Ovary (tissue), 10 donors: ENCODE measurements at places on chromosomes 2 and 18.
A peak's percentile ranks its signal among the peaks of the same experiment; 100 is the strongest.

DNA sequence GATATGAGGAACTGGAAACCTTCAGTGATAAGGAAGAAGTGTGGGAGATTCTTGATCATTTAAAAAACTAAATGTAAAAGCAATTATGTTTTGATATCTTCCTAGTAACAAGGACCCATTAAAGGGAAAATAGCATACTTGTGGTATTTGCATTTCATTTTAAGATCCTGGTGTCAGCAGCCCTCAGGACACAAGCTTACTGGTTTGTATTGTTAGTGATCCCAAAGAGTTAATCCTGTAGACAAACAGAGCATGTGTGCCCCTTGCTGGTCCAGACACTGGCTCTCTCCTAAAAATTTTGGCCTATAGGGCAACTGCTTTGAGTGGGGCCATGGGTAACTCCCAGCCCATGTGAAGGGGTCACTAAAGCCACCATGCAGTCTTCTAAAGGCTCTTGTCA, 101.1 kb upstream of the TFCP2L1 start:
- H3K4me3 ChIP-seq: no peak overlapping the region
- H3K36me3 ChIP-seq: no peaks in the 10 kb centered on the region
- peaks cover 6% of the 10 kb centered on the region for H3K4me1 ChIP-seq
- no peak for DNase-seq

GRCh38 chr2:191228861-191229260, 16.3 kb upstream of the MYO1B start:
- peaks cover 2% of the 10 kb centered on the region for H3K4me1 ChIP-seq
- no peak for DNase-seq
- H3K36me3 ChIP-seq: no peaks in the 10 kb centered on the region
- no peaks in the 10 kb centered on the region for H3K27me3 ChIP-seq
- H3K27ac ChIP-seq: no peak overlapping the region
- H3K4me3 ChIP-seq: no peak overlapping the region

DNA sequence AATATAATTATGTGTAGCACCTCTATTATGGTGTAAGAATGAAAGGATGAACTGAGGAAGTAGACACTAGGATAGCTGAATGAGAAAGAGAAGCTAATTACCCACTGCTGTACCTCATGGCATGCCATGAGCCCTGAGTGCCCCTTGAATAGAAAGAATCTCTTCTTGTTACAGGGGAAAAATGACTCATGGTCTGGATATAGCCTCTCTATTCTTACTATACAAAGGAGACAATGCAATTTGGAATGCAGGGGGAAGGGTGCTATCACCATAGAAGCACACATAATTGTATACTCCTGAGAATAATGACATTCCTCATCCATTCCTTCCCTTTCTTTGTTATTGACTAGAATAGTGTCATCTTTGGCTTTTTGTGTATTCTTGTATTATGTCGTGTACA, 385.2 kb downstream of the CDH7 start:
- no peak overlapping the region for H3K27ac ChIP-seq
- H3K27me3 ChIP-seq: no peaks in the 10 kb centered on the region
- no peak for DNase-seq

DNA sequence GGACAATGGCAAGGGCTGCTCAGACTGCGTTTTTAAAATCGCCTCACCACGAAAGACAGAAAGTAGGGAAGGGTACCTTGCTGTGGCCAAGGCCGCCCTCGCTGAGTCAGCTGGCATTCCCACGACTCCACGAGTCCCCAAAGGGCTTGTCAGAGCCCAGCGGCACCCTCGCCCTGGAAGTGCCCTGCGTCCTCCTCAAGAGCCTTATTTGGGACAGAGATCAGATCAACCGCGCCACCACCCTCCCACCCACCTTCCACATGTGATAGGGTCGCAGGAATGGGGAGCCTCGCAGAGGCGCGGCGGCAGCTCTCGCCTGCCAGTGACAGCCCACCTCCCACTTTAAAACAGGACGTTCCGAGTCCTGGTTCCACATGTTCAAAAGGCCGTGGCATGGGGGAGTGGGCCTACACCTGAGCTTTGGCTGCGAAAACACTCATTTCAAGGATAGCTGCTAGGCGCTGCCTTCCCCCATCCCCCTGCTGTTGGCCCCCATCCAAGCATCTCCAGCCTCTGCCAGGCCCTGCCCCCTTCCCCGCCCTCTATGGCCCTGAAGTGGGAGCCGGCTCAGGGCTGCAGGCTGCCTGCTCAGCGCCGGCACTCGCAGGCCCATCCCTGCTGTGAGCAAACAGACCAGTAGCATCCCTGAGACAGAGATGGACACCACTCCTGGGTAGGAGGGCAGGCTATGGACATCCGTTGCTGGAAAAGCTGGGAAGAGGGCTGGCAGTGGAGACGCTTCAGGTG, 38.1 kb upstream of the ARHGEF4 start:
- H3K4me1 ChIP-seq: peaks cover 3% of the 10 kb centered on the region
- H3K27ac ChIP-seq: peak overlapping the region; percentile 87
- no peaks in the 10 kb centered on the region for H3K27me3 ChIP-seq
- peak overlapping the region; percentile 72 for H3K4me3 ChIP-seq
- peak; percentile 65 for DNase-seq

- H3K27me3 ChIP-seq: no peaks in the 10 kb centered on the region
- no peaks in the 10 kb centered on the region for H3K36me3 ChIP-seq
- H3K4me3 ChIP-seq: no peak overlapping the region
Observed at GRCh38 chr2:181573140-181573736, 83.7 kb downstream of the CERKL start.

GRCh38 chr2:26598336-26598995, 42.7 kb downstream of the CIB4 start:
- H3K4me3 ChIP-seq: no peak overlapping the region
- H3K36me3 ChIP-seq: no peaks in the 10 kb centered on the region
- no peak for DNase-seq
- H3K27ac ChIP-seq: no peak overlapping the region
- H3K4me1 ChIP-seq: no peaks in the 10 kb centered on the region

GRCh38 chr18:51135364-51135763, 62.1 kb downstream of the MEX3C start:
- H3K4me3 ChIP-seq: no peak overlapping the region
- H3K36me3 ChIP-seq: no peaks in the 10 kb centered on the region
- no peaks in the 10 kb centered on the region for H3K27me3 ChIP-seq
- no peaks in the 10 kb centered on the region for H3K4me1 ChIP-seq

GRCh38 chr2:137964066-137964858, at the start of gene HNMT:
HNMT (plus strand) TSS chr2:137964473; CDS start chr2:137964492, 19 bp downstream.
- no peaks in the 10 kb centered on the region for H3K36me3 ChIP-seq
- H3K4me3 ChIP-seq: peak within 1 kb of the TSS; percentile 49
- peak; percentile 55 for DNase-seq
- H3K27ac ChIP-seq: peak within 1 kb of the TSS; percentile 50
- no peaks in the 10 kb centered on the region for H3K27me3 ChIP-seq

DNA sequence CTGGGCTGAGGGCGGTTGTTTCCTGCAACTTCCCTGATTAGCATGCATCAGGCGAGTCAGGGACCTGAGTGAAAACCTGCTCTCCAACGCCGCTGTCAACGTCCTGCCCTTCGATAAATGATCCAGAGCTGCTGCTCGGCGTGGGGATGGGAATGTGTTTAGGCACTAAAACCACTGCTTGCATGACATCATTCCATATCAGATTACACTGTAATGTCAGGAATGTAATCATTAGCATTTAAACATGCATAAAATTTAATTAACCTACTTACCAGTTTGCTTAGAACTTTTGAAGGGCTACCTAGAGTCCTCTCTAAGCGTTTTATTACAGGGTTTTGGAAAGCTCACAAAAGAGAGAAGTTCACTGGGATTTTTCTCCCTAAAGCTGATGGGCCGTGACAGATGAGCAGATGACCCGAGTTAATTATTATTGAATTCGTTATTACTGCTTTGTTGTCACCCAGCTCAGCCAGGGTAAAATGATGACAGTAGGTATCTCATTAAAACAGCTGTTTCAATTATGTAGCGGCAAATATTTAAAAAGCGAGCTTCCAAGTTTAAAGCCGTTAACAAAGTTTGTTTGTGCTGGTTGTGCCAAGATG, 685.6 kb upstream of the SALL3 start:
- no peaks in the 10 kb centered on the region for H3K36me3 ChIP-seq
- no peak overlapping the region for H3K27ac ChIP-seq
- no peak for DNase-seq
- no peaks in the 10 kb centered on the region for H3K27me3 ChIP-seq

DNA sequence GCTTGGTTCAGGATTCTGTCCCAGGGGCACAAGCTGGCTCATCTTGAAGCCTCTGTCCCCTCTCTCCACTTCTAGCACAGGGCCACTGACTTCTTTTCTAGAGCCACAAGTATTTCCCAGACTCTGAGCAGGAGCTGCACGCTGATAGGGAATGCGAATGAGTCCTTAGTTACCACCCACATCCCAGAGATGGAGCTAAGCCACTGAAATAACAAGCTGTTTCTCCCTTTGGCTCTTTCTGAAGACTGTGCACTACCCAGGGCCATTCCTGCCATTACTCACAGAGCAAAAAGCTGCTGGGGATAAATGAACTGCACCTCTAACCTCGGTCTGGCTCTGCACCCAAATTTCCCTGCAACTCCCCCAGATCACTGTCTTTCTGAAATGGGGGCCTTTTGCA, 70.6 kb downstream of the TSN start:
- H3K36me3 ChIP-seq: no peaks in the 10 kb centered on the region
- no peak for DNase-seq
- H3K27ac ChIP-seq: no peak overlapping the region
- H3K4me1 ChIP-seq: peaks cover 2% of the 10 kb centered on the region
- no peaks in the 10 kb centered on the region for H3K27me3 ChIP-seq

DNA sequence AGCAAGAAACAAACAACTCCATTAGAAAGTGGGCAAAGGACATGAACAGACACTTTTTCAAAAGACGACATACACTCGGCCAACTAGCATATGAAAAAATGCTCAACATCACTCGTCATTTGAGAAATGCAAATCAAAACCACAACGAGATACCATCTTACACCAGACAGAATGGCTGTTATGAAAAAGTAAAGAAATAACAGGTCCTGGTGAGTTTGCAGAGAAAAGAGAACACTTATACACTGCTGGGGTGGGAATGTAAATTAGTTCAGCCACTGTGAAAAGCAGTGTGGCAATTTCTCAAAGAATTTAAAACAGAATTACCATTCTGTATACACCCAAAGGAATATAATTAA, 130.5 kb downstream of the PLCL1 start:
- no peak overlapping the region for H3K4me3 ChIP-seq
- no peak overlapping the region for H3K27ac ChIP-seq
- DNase-seq: no peak
- H3K4me1 ChIP-seq: no peaks in the 10 kb centered on the region
- no peaks in the 10 kb centered on the region for H3K27me3 ChIP-seq
- H3K36me3 ChIP-seq: no peaks in the 10 kb centered on the region

DNA sequence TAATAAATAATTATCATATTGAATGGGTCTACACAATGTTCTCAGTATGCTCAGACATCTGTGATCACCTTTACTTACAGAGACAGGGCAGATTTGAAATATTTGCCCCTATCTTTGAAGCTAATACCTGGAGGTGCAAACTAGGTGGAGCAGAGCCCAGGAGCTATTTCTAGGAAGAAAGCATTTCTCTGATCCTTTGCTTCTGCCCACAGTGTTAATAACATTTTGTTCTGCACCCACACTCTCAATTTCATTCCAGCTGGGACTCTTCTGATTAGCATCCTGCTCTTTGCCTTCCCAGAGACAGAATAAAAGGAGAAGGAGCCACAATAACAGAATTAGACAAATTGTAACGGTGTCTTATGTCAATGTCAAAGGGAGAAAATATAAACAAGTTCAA, 11.6 kb upstream of the SCN2A start:
- H3K27ac ChIP-seq: no peak overlapping the region
- H3K36me3 ChIP-seq: no peaks in the 10 kb centered on the region
- no peaks in the 10 kb centered on the region for H3K27me3 ChIP-seq
- no peak overlapping the region for H3K4me3 ChIP-seq
- no peak for DNase-seq
- no peaks in the 10 kb centered on the region for H3K4me1 ChIP-seq

GRCh38 chr2:120485096-120485495, 139.2 kb downstream of the INHBB start:
- H3K36me3 ChIP-seq: no peaks in the 10 kb centered on the region
- H3K27me3 ChIP-seq: no peaks in the 10 kb centered on the region
- DNase-seq: no peak
- no peak overlapping the region for H3K4me3 ChIP-seq
- H3K4me1 ChIP-seq: no peaks in the 10 kb centered on the region

GRCh38 chr2:106709229-106709628, 176.7 kb downstream of the ST6GAL2 start:
- no peaks in the 10 kb centered on the region for H3K36me3 ChIP-seq
- H3K4me1 ChIP-seq: no peaks in the 10 kb centered on the region
- H3K27me3 ChIP-seq: no peaks in the 10 kb centered on the region
- no peak overlapping the region for H3K4me3 ChIP-seq
- no peak overlapping the region for H3K27ac ChIP-seq

- no peaks in the 10 kb centered on the region for H3K36me3 ChIP-seq
- no peak overlapping the region for H3K4me3 ChIP-seq
- H3K27ac ChIP-seq: no peak overlapping the region
- DNase-seq: no peak
- H3K27me3 ChIP-seq: no peaks in the 10 kb centered on the region
Observed at GRCh38 chr2:27954221-27954673, 63.7 kb downstream of the BABAM2 start.

DNA sequence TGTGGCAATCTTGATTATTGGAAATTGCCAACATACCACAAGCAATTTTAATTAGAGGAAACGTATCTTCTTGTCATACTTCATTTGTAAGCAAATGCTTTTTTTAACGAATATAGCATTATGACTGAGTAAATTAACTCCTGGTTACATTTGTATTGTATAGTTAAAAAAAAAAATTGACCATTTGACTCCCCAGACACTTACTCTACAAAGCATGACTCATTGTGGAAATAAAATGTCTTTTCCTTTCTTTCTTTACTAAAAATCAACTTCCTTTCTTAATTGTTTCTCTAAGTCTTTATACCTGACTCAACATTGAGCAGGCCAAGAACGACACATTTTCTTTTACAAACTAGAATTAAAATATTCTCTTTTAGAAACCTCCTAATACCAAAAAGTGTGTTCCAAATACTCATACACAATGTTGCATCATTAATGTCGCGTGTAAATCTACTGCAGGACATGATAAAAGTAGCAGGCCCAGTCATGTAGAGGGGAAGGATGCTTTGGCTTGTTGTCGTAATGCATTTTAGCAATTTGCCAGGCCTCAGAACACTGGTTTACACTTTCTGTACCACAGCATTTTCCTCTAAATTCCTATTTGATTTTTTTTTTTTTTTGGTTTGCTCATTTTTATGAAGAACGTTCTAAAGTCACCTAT, 349.6 kb upstream of the KCNH7 start:
- no peak for DNase-seq
- no peaks in the 10 kb centered on the region for H3K36me3 ChIP-seq
- no peak overlapping the region for H3K4me3 ChIP-seq
- H3K27ac ChIP-seq: no peak overlapping the region
- H3K27me3 ChIP-seq: no peaks in the 10 kb centered on the region

GRCh38 chr18:68034296-68034695, 517.8 kb upstream of the DSEL start:
- no peaks in the 10 kb centered on the region for H3K27me3 ChIP-seq
- no peak overlapping the region for H3K4me3 ChIP-seq
- H3K36me3 ChIP-seq: no peaks in the 10 kb centered on the region
- DNase-seq: no peak
- H3K4me1 ChIP-seq: peaks cover 1% of the 10 kb centered on the region

GRCh38 chr2:69774984-69775982, 33.3 kb downstream of the ANXA4 start:
- H3K4me3 ChIP-seq: no peak overlapping the region
- H3K36me3 ChIP-seq: no peaks in the 10 kb centered on the region
- DNase-seq: no peak
- H3K27ac ChIP-seq: no peak overlapping the region

GRCh38 chr2:160940699-160941098, 219.5 kb upstream of the TANK start:
- H3K36me3 ChIP-seq: no peaks in the 10 kb centered on the region
- no peaks in the 10 kb centered on the region for H3K27me3 ChIP-seq
- H3K27ac ChIP-seq: no peak overlapping the region
- no peak for DNase-seq
